NCI-H524 (cell line): ENCODE measurements at places on chromosomes 3 and 15.

- DNase-seq: no peak
Observed at GRCh38 chr3:189132231-189132671, 39.5 kb upstream of the TPRG1 start.

- no peak for DNase-seq
Observed at GRCh38 chr3:14997941-14998340, 50.6 kb downstream of the NR2C2 start.

- no peak for DNase-seq
Observed at GRCh38 chr3:159898147-159898546, 90.5 kb upstream of the IL12A start.

- no peak for DNase-seq
Observed at GRCh38 chr3:177982034-177982433, 554.2 kb upstream of the KCNMB2 start.

DNA sequence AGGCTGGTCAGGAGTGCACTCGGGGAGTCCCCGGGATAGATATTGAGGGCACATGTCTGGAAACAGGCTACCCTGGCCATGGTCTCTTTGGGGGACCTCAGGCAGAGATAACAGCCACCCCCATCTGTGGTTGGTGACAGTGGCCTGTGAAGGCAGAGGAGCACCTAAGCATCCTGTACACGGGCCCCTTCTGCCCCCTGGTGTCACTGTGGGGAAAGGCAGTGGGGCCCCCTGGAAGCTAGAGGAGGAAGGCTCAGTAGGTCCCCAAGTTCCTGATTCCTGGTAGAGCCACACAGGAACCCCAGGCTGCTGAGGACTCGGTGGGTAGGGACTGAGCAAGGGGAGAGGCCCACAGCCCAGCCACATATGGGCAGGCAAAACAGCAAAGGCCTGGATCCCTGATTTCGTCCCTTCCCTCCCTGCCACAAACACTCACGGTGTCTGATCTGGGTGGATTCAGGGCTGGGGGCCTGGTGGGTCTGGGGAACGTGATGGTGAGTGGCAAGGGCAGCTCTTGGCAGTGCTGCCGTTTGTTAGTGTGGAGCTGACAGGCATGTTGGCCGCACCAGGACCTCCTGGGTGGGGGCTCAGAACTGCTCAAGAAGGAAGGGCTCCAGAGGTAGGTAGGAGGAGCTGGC lies 14.1 kb upstream of the CXCR6 start:
- no peak for DNase-seq

DNA sequence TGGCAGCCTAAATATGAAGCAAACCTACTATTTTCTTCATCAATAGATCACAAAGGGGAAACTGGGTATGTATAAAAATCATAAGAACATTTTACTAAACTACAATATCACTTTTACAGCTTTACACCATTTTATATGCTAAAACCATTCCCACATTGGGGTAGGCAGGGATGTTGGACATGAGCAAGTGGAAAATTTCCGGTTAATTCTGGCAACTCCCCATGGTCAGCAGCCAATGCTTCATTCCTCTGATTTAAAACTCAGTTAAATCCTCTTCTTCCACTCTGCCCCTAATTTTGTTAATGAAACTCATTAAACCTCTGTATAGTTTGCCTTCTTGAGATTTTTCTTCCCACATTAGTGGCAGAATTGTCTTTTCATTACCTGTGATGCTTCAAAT lies 552.5 kb upstream of the NECTIN3 start:
- DNase-seq: no peak

- DNase-seq: no peak
Observed at GRCh38 chr3:141992512-141992911, 116.1 kb downstream of the ATP1B3 start.

DNA sequence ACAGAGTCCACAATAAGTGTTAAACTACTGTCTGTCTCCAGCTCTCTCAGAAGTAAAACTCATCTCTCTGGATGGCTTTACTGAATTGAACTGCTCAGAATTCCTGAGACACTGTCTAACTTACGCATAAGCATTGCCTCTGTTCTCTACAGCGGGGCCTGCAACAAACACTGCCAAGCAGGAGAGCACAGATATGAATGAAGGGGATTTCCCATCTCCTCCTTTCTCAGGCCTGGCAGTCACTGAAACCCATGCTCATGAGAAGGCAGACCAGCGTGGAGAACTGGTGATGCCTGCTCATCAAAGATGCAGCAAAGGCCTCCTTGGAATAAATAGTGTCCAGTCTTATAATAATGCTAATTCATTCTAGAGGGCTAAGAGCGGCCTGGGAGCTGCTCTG lies 10.3 kb downstream of the RASGRP1 start:
- DNase-seq: no peak

- no peak for DNase-seq
Observed at GRCh38 chr3:61030469-61031035, 220.7 kb downstream of the FHIT start.
